ENCODE measurements at places on chromosomes 3 and 15. TPM values are rescaled to one million over a fixed set of nuclear protein-coding genes. Genes with fewer than 3 reads are reported as not detected.

Gene LAMB2
- total RNA-seq: 489 TPM

Gene GOLGA8O
- total RNA-seq: 2.1 TPM

Gene AGBL1
- total RNA-seq: 6.5 TPM

Gene TMPRSS7
- total RNA-seq: 0.20 TPM

Gene LPP
- total RNA-seq: 191 TPM

Gene ATP13A5
- 2.0 TPM for total RNA-seq

Measured in upper lobe of right lung (tissue), 1 donor.